ENCODE measurements at places on chromosomes 7 and 10. TPM values are rescaled to one million over a fixed set of nuclear protein-coding genes. Genes with fewer than 3 reads are reported as not detected.

Gene BAIAP2L1
- total RNA-seq, result 20.4 TPM

Gene HTR7
- total RNA-seq, result 0.89 TPM

Gene JMJD1C
- total RNA-seq, result 55.4 TPM

Gene LBX1
- total RNA-seq, result not detected

Gene TLX1
- total RNA-seq, result not detected

Gene CUZD1
- 0.17 TPM for total RNA-seq

Gene CDNF
- total RNA-seq, result 2.0 TPM

Gene AMPH
- 3.3 TPM for total RNA-seq

Gene CPEB3
- total RNA-seq, result 1.2 TPM

Gene MBL2
- not detected for total RNA-seq

Gene CPVL
- 22.2 TPM for total RNA-seq

Gene TEX36
- not detected for total RNA-seq

Gene SHH
- total RNA-seq, result 0.16 TPM

Gene PALS2
- total RNA-seq, result 32.7 TPM

Gene C10orf71
- not detected for total RNA-seq

Gene ADRB1
- 0.62 TPM for total RNA-seq

Gene CFAP58
- total RNA-seq, result 0.86 TPM

Gene SPDYE8
- not detected for total RNA-seq

Gene HKDC1
- 4.2 TPM for total RNA-seq

Gene SLC26A5
- not detected for total RNA-seq

Gene WIPF3
- 1.0 TPM for total RNA-seq
